Caki2 (cell line): ENCODE measurements at places on chromosomes 4 and X.
A peak's percentile ranks its signal among the peaks of the same experiment; 100 is the strongest.

DNA sequence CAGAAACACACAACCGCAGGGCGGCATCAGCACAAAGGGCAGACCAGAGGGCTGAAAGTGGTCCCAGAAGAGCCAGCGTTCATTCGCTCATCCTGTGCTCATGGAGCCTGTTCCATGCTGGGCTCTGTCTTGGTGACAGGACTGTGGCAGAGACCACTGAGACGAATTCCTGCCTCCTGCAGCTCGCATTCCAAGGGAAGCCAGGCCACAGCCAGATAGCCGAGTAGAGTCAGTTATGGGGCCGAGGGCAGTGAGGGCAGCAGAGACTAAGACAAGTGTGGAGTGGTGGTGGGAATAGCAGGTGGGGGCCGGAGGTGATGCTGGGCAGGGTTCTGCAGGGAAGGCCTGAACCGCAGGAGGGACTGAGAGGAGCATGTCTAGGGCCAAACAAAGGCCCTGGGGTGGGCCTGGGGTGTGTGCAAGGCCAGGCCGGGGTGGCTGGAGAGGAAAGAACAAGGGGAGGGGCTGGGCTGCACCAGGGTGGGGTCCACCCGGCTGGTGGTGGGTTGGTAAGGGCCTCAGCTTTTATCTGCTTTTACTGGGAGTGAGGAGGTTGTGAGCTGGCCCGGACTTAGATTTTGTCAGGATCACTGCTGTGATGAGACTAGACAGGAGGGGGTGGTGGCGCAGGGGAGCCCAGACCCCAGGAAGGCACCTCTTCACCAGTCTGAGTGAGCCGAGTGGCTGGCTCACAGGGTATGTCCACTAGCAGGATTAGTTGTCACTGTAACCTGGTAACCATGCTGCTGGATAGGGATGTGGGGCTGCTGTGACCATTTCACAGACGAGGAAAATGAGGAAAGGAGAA lies 6.3 kb downstream of the PSAPL1 start:
- DNase-seq: no peak

- DNase-seq: no peak
These were observed 2.4 kb downstream of the ZNF141 start for GRCh38 chr4:340011-340410.

DNA sequence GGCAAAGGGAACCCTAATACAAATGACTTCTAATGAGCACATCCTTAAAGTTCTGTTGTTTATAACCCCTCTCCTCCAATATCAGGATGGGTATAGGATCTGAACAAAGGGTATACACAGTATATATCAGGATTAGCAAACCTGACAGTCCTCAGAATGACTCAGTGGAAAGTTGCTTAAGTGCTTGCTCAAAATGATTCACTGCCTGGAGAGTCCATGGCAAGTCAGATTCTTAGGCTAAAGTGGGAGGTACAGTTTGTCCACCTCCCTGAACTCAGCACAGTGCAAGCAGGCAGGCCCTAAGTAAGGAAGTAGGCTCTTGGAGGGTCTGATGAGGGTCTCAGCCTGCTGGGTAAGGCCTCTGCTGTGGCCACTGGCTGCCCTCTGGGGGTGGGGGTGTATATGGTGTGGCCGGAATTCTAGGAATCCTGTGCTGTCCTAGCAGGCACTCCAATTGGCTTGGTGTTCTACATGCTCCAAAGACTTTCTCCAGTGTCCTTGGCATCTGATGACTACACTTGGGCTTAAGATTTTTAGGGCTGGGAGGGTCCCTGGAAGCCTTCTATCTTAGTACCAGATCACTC lies 54.3 kb downstream of the CHRDL1 start:
- peak; percentile 8 for DNase-seq

DNA sequence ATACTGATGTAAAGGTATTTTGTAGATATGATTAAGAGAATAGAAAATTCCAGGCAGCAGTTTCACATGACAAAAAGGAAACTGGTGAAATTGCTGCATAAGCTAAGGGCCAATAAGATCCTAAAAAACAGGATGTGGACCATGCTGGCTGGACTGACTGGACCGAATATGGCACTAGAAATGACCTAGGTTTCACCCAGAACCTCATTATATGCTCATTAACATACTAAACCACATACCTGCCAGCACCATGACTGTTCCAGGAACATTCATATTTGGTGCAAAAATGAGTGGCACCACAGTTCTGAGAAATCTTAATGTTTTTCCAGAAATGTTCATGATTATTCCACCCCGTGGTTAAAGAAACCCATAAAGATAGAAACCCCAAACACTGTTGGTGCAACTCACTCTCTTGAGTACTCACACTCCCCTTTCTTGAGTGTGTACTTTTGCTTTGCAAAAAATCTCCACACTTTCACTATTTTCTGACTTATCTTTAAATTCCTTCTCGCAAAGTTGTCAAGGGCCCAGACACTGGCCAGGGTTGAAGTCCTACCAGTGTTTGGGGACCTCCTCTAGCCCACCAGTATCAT lies 74.0 kb downstream of the FANCB start:
- no peak for DNase-seq

- DNase-seq: no peak
These were observed 105.0 kb downstream of the RAB28 start for GRCh38 chr4:13378973-13379759.

GRCh38 chr4:183493246-183493645 lies 11.6 kb upstream of the ING2 start:
- DNase-seq: no peak

DNA sequence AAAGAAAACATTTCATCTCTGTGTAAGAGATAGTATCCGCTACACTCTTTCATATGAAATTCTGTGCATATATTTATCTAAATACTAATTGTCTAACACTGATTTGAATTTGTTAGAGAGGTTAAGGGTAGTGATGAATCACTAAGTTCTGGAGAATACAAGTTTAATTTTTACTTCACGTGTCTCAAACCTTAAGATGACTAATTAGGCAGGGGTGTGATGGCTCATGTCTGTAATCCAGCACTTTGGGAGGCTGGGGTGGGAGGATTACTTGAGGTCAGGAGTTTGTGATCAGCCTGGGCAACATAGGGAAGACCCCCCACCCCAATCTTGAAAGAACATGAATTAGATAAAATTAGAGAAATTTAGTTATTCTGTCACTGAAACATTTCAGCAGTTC lies 2241.9 kb downstream of the PCDH7 start:
- DNase-seq: no peak

DNA sequence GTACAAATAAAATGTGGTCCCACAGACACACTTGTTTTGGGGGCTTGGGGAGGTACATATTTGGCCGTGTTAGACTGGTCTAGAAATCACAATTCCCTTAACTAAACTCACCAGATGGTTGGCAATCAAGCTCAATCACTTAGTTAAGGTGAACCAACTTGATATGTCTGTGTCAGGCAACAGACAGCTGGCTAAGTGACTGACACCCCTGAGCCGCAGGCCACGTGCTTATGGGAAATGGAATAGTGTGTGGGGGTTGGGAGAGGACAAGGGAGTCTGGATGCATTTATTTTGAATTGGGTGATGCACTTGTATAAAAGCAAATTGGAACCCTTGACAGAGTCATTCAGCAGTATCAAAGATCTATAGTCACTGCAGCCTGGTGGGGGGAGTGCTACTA lies 209.0 kb downstream of the HS6ST2 start:
- DNase-seq: no peak

GRCh38 chr4:26568446-26568994 lies 15.4 kb upstream of the TBC1D19 start:
- peak; percentile 95 for DNase-seq

GRCh38 chr4:36523182-36523581 lies 241.8 kb downstream of the DTHD1 start:
- DNase-seq: no peak

DNA sequence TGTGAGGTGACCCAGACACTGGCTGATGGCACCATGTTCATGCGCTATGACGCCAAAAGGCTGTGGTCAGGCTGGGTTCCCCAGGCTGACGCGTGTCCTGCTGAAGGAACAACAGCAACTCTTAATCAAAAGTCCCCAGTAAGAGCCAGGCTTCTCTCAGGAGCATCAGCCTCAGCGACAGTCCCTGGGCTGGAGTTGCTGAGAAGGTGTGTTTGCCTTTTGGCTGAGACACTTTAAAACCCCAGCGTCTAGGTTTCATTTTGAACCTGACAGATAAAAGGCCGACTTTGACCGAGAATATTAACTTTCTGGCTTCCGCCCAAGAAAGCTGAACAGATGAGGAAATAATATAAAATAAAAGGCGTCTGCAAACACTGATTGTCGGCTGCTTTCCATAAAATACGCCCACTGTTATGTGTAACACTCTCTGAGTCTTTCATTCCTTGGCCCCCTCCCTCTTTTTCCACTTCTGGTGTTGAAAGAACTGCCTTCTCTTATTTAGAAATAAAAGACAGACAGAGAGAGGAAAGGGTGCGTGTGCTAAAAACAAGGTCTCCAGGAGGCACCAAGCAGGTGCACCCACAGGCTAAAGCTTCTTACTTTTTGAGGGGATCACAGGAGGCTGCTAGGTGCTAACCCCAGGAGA lies 373.6 kb downstream of the MID1IP1 start:
- no peak for DNase-seq

DNA sequence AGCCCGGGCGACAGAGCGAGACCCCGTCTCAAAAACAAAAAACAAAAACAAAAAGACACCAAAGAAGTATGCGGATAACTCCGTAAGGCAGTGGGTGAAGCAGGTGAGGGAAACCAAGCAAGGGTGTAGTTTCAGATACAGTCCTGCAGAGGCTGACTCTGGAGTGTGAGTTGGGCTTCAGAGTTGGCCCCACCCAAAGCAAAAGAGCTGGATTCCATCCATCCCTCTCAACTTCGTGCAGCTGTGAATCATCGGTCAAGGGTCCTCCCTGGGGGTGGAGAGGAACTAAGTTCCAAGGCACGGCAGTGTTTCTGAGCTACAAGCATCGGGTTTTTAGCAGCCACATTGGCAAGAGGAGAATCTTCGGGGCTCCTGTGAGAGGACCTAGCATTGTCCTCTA lies 43.9 kb upstream of the FAM9A start:
- peak; percentile 88 for DNase-seq

DNA sequence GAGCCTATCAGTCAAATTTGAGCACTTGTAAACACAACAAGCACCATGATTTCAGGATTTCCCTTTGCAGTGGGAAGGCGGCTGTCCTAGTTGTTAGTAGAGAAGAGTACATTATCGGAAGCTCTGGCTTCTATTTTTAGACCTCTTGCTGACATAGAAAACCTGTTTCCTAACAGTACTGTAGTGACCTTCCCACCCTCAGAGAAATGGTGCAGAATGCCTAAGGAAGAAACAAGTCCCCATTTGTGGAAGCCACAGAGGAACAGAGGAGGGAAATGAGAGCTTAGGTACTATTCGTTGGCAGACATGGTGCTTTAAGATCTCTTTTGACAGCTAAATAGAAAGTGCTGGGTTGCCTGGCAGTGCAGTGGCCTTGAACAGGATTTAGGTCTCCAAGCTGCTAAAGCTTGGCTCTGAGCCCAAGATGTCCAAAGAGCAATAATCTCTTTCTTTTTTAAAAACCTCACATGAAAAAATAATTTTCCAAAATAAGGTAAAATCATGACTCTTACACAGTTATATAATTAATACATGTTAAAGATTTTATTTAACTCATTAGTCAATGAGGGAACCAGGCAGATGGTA lies 24.9 kb downstream of the GLRA2 start:
- DNase-seq: no peak

DNA sequence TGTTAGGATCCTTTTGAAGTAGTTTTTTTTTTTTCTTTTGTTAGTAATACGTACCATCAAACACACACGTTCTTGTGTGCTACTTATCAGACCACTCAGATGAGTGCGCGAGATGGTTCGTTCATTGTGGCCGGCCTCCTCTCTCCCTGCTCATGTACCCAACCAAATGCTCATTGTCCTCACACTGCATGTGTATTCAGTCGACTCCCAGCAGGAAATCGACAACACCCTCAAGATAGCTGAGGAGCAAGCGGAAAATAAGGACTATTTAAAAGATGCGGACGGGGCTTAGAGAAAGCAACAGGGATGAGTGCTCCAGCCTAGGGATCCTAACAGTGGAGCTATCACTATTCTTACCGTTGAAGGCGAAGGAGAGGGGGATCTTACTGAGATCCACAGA lies 72.9 kb upstream of the GUCY1A1 start:
- no peak for DNase-seq
